ENCODE measurements at places on chromosomes 12 and 14.
A peak's percentile ranks its signal among the peaks of the same experiment; 100 is the strongest.

DNA sequence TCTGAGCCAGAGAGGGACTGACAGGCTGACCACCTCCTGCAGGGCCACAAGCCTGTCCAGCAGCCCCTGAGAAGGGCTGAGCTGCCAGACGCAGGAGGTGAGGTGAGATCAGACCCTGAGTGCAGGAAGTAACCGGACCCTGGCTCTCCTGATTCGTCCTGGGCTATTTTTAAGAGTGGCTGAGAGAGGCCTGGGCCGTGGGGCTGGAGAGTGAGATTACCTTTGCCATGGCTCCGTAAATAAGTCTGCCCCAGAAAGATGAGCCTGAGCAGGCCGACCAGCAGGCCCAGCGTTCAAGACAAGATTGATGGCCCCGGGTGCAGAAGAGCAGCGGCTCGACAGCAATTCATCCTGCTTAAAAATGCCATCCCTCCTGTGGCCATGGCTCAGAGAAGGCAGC is 54.2 kb downstream of the SPTB start:
- DNase-seq = no peak

GRCh38 chr12:18551106-18551505 is 186.7 kb downstream of the PLCZ1 start:
- DNase-seq = no peak

- DNase-seq = no peak
Observed at GRCh38 chr12:126582231-126582630, 1517.0 kb downstream of the AACS start.

- DNase-seq = no peak
Observed at GRCh38 chr14:99262977-99263448, 9.0 kb downstream of the BCL11B start.

GRCh38 chr12:81021834-81022233 is 56.0 kb upstream of the ACSS3 start:
- DNase-seq = no peak

DNA sequence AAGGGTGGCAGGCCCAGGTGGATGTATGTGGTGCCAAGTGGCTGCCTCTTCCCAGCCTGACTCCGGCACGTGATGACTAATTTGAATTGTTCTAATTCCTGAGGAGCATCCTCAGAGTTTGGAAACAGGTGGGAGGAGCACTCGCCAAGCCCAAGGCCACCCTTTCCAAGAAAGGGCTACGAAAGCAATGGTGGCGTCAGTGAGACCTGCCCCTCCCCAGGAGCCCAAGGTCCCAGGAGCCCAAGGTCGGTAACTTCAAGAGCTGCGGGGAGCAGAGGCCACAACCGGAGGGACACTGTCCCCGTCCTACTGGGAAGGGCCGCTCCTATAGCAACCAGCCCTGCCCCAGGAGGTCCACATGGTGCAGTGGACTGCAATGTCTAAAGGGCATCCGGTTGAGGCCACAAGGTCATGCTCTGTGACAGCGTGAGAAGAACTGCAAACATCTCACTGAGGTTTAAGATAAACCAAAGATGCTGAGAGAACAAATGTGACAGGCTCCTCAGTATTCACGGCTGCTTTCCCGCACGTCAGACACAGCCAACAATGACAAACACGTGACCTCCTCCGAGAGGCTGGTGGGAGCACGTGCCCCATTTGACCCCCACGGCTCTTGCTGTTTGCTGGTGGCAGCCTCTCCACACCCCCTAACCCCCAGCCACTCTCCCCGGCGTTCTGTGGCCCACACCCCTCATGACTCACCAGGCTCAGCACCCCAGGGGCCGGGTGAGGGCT is 79.6 kb downstream of the ITPK1 start:
- peak; percentile 56 for DNase-seq

DNA sequence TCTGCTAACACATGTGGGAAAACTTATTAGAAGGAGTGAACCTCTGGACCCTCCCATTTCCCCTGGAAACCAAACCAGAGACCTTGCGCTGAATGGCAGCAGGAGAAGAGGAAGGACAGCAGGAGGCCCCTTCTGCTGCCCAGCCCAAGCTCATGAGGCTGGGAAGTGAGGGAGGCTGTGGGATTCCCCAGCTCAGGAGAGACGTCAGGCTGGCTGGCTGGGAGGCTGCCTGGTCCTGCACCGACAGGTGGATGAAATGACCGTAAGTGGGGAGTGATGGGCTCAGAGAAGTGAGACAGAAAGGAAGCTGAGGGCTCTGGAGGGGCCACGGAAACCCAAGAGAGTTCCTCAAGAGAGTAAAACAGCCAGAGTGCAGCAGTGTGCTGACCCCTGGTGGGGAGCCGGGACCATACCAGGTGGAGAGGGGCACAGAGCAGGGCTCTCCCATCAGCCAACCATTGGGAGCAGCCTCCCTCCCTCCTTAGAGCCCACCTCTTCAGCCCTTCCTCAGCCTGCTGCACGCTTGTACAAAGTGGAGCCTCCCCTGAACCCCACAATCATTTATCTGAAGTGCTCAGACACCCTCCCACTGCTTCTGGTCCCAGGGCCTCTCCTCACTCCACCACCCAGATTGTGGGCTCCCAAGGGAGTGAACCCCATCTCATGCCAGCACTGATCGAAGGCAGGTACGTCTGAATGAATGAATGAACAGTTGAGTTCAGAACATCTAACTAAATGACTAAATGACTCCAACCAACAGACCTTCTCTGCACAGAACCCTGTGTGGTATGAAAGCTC is 14.0 kb downstream of the TAMALIN start:
- DNase-seq = peak; percentile 68

GRCh38 chr14:92414690-92415445 is 91.9 kb downstream of the SLC24A4 start:
- DNase-seq = no peak

GRCh38 chr12:107670999-107671643 is 14.5 kb upstream of the PWP1 start:
- no peak for DNase-seq

GRCh38 chr12:94965982-94966630 is 37.4 kb downstream of the NDUFA12 start:
- DNase-seq = no peak

DNA sequence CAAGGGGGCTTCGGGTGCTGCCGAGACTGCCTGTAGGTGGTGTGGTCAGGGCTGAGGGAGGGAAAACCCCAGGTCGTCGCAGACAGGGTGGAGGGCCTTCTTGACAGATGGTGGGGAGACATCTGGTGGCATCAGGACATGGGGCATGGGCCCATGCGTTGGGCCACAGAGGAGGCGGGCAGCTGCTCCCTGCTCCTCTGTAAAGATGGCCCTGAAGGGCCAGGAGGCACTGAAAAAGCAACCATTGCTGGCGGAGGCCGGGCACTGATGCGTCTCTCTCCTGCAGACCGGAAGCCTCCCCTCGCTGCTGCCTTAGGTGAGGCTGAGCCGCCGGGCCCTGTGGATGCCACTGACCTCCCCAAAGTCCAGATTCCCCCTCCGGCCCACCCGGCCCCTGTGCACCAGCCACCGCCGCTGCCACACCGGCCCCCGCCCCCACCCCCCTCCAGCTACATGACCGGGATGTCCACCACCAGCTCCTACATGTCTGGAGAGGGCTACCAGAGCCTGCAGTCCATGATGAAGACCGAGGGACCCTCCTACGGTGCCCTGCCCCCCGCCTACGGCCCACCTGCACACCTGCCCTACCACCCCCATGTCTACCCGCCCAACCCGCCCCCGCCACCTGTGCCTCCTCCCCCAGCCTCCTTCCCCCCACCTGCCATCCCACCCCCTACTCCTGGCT is 28.8 kb downstream of the CCNK start:
- DNase-seq = no peak

DNA sequence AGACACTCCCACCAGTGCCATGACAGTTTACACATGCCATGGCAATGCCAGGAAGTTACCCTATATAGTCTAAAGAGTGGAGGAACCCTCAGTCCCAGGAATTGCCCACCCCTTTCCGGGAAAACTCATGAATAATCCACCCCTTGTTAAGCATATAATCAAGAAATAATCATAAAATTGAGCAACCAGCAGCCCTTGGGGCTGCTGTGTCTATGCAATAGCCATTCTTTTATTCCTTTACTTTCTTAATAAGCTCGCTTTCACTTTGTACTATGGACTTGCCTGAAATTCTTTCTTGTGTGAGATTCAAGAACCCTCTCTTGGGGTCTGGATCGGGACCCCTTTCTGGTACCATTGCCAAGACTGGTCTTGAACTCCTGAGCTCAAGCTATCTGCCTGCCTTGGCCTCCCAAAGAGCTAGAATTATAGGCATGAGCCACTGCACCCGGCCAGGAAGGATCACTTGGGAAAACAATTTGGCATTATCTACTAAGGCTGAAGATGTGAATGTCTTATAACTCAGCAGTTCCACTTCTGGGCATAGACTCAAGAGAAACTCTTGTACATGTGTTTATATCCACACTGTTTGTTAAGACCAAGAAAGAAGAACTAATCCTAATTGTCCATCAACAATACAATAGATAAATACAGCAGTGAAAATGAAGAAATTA is 35.9 kb upstream of the CEP83 start:
- DNase-seq = no peak

DNA sequence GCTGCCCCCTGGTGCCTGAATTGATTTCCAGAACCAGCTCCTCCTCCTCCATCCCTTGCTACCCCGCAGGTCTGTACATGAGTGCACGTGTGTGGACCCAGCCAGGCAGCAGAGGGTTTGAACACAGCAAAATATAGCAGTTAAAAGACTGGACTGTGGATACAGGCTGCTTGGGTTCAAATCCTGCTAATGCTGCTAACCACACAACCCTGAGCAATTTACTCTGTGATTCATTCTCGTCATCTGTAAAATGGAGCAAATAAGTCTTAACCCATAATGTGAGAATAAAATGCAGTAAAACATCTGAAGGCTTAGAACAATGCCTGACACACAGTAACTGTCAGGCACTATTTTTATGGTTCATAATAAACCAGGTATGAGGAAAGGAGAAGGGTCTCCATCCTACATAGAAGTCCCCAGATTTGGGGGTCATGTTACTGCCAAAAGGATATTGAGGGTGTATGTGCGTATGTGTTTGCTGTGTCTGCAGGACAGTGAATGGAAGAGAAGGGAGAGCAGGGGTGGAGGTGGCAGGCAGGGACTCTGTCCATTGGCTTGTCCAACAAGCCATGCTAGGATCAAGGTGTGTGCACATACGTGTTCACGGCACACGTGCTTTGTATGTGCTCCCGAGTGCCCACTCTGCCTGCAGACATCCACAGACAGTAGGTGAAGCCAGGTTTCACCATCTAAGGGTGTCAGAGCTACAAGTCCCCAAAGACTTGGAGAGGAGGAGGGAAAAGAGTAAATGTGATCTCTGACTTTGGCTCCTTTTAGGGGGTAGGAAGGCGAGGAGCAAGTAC is 1.5 kb upstream of the STAT6 start:
- no peak for DNase-seq

- DNase-seq = no peak
Observed at GRCh38 chr12:122226366-122227125, 694 bp upstream of the DIABLO start.

- DNase-seq = peak; percentile 29
Observed at GRCh38 chr12:121189131-121189530, 20.8 kb upstream of the P2RX4 start.

- DNase-seq = peak; percentile 83
Observed at GRCh38 chr14:49892301-49892635, 614 bp upstream of the ARF6 start.

- DNase-seq = no peak
Observed at GRCh38 chr14:104891664-104892530, 26.8 kb downstream of the CEP170B start.

DNA sequence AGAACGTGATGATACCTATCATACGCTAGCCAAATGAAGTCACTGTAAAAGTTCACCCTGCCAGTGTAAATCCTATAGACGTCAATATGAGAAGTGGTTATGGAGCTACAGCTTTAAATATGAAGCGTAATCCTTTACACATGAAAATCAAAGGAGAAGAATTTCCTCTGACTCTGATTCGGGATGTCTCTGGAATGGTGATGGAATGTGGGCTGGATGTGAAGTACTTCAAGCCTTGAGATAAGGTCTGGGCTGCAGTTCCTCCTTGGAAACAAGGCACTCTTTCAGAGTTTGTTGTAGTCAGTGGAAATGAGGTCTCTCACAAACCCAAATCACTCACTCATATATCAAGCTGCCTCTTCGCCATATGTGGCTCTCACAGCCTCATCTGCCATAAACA is 53.1 kb upstream of the NAP1L1 start:
- DNase-seq = peak; percentile 81

DNA sequence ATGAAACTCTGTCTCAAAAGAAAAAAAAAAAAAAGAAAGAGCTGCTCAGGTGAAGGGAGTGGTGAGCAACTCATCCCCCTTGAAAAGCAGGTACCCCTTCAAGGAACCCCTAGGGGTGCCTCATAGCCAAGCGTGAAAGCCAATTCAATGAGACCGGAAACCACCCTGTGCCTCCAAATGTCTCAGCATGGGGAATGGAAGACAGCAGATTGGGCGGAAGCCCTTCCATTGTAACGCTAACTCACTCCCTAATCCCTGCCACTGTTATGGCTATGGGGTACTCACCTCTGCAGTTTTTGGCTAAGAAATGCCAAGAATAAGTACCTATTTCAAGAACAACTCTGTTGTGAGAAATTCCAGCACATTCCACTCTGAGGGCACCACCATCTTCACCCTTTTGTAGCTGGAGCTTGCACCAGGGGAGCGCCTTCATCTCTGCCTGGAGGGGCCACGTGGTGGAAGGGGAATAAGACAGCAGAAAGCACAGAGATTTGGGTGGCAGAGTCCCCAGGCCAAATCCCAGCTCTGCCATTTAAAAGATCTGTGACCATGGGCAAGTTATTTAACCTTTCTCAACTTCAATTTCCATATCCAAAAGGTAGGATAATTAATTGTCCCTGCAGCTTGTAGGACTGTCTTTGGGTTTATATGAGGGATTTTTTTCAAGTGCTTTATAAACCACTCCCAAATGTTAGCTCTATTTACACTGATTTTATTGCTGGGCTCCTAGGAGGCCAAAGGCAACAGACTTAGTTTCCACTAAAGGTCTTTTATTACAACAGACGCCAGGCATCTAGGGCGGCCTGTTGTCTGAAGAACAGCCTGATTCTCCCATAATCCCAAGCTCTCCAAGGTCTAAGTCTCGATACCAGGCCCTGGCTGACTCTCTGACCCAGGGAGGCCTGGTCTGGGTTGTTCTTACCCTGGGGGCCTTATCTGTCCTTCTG is 63.9 kb downstream of the ITPK1 start:
- no peak for DNase-seq

- DNase-seq = no peak
Observed at GRCh38 chr14:59664741-59665140, 88.1 kb upstream of the CCDC175 start.

GRCh38 chr14:54147282-54147681 is 190.7 kb upstream of the BMP4 start:
- DNase-seq = peak; percentile 69

- DNase-seq = peak; percentile 54
Observed at GRCh38 chr14:28515571-28515970, 251.0 kb upstream of the FOXG1 start.

DNA sequence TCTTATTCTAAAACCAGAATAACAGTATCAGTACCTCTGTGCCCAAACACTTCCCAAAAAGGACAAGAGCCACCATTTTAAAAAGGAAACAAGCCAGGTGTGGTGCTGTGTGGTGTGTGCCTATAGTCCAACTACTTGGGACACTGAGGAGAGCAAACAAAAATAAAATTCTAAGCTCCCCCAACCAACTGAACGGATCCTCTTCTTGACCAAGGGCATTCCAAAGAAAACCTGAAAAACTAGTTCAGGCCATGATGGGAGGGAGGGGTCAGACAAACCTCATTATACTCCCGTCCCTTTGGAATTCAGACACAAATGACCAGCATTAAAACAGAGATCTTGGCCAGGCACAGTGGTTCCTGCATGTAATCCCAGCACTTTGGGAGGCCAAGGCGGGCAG is 20.5 kb downstream of the SLC11A2 start:
- DNase-seq = no peak
